ENCODE measurements at places on chromosomes 12 and 14.

GRCh38 chr12:24664161-24664880 is 284.6 kb downstream of the BCAT1 start:
- no peak for DNase-seq

DNA sequence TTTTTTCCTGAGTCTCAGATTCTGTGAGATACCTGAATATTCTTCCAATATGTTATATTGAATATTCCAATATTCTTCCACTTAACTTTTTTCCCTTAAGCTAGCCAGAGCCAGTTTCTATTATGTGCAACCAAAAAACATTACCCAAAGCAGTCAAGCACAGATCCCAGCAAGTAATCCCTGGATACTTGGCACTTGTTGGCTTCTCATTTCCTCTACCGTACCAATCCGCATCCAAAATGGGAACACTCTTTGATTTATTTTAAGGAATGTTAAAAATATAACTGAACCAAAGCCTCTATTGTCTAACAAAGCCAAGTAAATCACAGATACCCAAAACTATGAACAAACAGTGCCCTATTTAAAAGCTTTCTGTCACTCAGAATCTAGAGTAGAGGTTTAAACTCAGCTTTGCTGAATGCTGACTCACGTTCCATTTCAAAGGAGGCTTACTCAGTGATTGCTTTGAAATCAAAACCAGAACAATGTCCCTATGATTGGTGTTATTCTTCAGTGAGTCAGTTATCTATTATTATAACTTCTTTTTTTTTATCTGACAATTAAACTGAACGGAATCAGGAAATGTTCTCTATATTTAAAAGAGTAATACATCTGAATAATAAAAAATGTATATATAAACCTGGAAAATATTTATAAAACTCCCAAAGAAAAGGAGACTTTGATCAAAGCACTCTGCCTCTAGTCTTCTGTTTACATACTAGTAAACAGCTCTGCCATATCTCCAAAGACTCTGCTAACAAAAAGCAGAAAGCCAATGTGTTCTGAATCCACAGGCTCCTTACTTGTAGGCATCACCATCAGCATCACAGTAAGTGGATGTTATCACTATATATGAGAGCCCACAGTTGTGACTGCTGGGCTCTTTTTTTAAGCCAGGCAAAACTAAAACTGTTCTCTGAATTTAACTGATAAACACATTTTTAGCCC is 360.8 kb downstream of the CCDC91 start:
- no peak for DNase-seq

DNA sequence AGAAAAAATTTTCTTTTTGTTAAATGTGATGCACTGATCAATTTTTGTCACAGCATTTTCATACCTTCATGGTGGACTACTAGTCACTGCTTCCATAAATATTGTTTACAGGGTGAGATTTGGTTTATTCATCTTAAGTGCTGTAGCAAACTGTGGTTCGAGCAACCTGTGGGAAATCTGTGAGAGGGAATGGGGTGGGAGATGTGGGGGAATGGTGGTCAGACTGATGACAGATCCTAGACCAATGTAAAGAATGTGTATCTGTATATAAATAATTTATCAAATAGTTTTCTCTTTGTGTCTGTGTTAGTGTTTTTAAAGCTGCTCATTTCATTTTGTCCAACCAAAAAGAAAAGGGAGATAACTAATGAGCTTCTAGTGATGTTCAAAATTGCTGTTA is 26.7 kb downstream of the CSRP2 start:
- DNase-seq = no peak

GRCh38 chr12:95829395-95829794 is 29.4 kb upstream of the SNRPF start:
- no peak for DNase-seq

GRCh38 chr14:75469606-75470237 is 41.9 kb downstream of the JDP2 start:
- DNase-seq = no peak

DNA sequence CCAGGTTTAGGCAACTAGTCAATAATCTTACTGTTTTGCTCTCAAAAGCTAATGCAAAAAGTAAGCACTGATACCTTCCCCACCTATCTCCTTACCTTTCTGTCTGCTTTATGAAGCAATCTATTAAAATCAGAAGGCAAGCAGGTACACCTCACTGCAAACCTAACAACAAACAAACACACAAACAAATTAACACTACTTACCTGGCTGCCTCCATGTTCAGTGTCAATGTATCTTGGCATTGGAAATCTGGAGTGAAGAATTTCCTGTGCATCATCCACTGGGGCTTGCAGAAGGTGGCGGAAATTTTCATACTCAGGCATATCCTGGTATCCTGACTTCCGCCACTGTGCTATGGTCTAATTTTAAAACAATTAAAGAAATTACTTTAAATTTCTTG is 62.5 kb downstream of the SEC23A start:
- DNase-seq = no peak

- DNase-seq = no peak
Measured at GRCh38 chr14:38078393-38078792, 129.3 kb upstream of the SSTR1 start.

DNA sequence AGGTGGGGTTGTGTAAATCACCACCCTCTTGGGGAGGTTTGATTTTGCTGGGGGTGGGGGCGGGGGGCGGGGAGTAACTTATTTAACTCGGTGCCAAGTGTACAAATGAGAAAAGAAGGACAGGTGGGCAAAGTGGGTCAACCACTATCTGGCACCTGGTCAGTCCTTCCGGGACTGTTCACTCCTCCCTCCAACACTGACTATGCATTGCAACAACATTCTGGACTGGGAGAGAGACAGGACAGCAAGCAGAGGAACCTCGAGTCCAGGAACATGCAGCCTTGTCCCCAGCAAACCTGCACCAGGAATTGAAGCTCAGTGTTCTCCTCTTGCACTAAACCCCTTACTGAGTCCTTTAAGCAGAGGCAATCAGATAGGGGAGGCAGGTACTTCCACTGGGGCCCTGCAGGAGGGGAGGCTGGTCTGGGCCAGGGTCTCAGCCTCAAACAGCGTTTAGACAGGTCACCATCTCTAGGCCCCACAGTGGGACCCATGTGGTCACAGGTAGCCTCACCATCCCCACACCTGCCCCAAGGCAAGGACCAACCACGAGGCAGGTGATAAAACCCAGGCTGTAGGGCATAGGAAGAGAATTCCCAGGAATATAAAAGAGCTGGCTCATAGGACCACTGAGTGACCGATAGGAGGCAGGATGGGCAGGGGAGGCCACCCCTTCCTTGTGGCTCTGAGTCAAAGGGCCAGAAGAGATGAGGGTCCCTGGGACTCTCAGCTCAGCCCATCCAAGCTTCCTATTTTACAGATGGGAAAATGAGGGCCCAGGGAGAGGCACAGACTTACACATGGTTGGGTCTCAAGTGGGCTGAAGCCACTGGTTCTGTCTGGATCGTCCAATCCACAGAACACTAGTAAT is 9.8 kb downstream of the CCDC85C start:
- no peak for DNase-seq

- no peak for DNase-seq
Measured at GRCh38 chr12:58656254-58657009, 263.9 kb downstream of the LRIG3 start.

- no peak for DNase-seq
Measured at GRCh38 chr14:75702122-75702521, 41.1 kb downstream of the TTLL5 start.

DNA sequence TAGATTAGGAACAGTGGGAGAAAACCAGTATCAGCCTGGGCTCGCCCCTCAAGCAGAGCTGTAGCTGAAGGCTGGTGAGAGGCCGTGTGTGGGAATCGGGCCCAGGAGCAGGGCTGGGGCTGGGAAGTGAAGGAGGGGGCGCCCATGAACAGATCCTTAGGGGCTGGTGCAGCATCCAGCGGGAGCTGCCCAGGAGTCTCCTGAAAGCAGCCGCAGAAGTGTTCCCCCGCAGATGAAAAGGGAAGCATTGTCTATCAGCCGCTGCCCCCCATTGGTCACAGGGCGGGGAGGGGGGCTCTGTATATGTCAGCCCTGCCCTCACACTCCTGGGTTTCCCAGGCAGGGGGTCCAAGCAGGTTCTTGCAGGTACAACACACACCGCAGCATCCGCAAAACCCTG is 15.6 kb upstream of the RFLNA start:
- DNase-seq = no peak

GRCh38 chr14:91350813-91351511 is 66.7 kb downstream of the CCDC88C start:
- DNase-seq = no peak

DNA sequence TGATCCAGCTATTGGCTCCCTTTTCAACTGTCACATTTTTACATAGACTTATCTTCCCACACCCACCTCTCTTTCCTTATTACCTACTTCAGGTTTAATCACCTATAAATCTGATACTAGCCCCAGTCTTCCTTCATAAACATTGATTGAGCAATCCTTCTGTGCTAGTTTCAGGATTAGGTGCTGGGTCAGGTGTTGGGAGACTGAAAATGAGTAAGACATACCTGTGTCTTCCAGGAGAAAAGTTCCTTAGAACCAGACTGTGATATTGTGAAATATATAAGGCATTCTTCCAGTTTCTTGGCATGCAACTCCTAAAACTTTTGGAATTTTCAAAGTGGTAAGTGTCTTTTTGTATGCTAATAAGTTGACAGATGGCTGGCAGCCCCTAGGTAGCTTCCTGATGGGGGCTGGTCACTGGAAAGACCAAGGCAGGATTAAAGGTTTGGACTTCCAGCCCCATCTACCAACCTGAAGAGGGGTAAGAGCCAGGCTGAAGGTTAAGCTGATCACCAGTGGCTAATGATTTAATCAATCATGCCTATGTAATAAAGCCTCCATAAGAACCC is 4.6 kb downstream of the ANO6 start:
- DNase-seq = no peak

DNA sequence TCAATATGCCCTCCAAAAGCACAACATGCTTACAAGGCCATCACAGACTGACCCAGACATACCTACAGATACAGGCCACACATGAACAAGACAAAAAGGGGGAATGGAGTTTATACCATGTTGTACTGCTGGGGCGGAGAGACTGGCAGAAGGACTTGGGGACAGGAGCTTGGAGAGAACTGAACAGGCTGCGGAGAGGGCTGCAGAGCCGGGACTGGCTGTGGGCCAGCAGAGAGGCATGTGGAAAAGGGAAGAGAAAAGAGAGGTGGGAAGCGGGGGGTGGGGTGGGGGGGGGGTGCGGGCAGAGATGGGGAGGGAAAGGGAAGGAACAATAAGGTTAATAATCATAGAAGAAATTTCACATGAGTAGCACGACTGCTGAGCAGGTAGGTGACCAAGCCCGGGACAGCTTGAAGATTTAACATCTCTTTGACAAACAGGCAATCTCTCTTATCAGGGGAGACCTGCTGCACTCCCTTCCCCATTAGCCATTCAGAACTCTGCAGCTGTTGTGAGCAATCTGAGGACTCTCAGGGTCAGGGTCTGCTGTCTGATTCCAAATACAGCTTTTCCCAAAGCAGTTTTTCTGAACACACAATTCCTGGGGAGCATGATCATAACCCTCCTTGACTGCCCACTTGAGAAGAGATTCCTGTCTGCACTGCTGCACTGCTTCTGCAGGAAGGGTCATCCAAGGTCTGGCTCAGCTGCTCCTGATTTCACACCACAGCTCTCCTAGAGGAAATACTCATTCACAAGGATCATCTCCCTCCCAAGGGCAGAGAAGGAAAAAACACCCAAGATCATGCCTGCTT is 21.6 kb upstream of the STAC3 start:
- DNase-seq = no peak

- DNase-seq = no peak
Measured at GRCh38 chr12:104863296-104863948, 94.7 kb downstream of the SLC41A2 start.

- peak; percentile 72 for DNase-seq
Measured at GRCh38 chr12:119869720-119870119, 7.4 kb downstream of the CIT start.

DNA sequence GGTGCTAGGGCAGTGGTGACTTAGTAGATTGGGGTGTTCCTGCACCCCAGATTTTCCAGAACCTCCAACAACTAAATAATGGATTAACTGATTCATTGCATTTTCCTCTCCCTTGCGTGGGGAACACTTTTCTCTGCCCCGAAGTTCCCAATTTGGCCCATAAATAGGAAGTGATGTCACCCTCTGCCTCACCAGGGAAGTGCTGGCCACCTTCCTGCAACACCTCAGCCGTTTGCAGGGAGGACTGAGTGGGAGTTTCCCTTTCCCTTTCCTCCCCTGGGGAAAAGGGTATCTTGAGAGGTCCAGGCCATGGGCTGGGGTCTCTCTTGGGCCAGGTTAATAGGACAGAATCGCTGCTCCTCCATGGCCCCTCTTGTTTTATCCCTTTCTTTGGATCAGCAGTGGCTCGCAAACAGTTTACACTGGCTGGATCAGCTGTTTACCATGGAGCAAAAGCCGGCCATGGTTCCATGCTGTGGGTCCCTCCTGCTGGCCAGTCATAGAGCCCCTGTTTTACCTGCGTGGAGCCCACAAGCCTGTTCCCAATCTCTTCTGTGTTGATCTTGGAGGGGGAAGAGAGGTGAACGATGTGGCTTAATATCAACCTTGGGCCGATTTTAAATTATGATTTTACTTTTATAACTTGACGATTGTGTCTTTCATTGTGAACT is 91.6 kb upstream of the VRK1 start:
- DNase-seq = no peak

- DNase-seq = peak; percentile 38
Measured at GRCh38 chr14:71103662-71104484, 196.6 kb downstream of the PCNX1 start.

DNA sequence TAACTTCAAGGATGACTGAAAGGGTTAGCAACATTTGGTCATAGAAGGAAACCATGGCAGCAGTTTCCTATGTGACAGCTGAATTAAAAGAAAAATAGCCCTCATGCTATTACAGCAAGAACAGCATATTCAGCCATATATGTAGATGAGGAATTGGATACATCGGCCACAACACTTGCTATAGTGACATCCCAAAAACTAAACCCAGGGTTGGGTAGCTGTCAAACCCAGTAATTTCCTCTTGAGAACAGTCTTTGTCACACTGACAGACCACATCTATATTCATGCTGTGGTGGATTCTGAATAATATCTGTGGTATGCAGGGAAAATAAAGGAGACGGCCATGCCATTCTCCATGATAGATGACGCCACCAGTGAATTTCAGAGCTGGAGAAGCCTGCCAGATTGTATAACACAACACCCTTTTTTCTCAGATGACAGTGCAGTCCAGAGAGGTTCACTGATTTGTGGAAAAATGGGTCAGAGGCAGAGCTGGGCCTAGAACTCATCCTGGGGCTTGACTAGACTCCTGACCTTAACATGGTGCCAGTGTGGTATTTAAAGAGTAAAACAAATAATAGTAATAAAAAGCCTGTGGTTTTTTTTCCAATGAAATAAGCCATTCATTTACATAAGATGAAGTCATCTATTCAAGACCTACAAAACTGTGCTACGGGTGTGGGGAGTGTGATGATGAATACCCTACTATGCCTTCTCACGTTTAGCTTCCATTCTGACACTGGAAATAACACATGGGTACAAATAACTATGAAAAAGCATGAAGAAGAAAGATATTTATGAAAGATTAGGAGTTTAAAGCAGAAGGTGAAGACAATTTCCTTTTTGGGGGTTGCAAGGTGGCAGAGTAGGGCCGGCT is 32.3 kb downstream of the EFCAB11 start:
- DNase-seq = peak; percentile 85

Measured in non-pigmented ciliary epithelial cell (primary cell).